ENCODE measurements at places on chromosomes 11 and 22. TPM values are rescaled to one million over a fixed set of nuclear protein-coding genes. Genes with fewer than 3 reads are reported as not detected.

GRCh38 chr11:93917673-93918072 is 67.3 kb upstream of the VSTM5 start:
- DNase-seq: no peak

GRCh38 chr22:31613286-31613903 is 48.6 kb downstream of the PISD start:
- no peak for DNase-seq

The PLA2G3 gene
- total RNA-seq: not detected

DNA sequence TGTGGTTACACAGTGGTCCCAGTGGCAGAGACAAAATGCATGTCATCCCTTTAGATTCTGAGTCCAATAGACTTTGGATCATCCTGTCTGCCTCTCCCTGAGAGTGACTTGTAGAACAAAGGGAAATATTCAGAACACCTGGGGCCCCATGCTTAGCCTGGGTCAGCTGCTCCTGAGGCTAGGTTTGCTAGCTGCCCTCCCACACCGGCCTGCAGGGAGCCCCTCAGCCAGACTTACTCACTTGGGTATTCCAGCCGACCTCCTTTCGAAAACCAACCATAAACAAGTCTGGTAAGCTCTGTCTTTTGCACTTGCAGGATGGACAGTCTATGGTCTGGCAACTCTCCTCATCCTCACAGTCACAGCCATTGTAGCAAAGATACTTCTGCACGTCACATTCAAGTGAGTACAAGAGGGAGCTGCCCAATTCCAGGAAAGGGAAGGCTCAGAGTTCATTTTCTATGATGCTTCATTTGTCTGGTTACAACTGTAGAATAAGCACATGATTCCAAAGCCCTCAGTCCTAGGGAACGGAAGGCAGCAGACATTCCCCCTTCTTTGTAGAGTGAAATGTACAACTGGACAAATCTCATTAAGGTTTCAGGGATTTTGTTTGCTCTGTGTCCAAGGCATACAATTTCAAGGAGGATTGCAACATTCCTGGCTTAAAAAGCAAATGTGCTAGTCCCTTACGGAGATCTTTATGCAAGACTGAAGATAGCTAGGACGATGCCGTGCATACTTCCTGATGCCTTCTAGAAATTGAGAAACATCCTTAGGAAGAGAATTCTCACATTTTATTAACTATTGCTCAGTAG is 65.5 kb upstream of the EMID1 start:
- DNase-seq: no peak
